ENCODE measurements at places on chromosomes 6 and 20.

GRCh38 chr6:21022343-21023107 is 488.3 kb downstream of the CDKAL1 start:
- DNase-seq, result no peak

- DNase-seq, result no peak
Observed at GRCh38 chr6:46276576-46277142, 105.9 kb upstream of the ENPP5 start.

DNA sequence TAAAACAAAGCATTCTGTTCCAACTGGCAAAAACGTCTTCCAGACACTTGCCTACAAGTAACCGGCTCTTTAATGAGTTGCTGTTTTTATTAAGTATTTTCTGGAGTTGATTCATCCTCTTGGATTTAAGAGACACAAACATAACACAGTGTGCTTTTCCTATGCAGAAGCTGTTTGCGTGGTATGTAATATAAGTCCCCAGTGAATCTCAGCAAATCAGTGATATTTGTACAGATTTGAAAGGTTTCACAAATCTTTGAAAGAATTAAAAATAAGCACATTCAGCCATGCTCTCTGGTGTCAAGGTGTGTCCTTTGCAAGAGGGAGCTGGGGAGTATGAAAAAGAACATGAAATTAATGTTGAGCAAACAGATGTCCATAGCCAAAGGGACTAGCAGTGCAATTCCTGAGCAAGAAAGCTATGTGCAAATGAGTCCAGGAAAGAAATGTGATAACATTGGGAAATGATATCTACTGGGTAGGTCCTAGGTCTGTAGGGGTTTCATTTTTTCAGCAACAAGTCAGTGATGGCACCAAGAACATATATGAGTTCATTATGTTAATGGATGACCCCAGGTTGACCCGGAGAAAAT is 170.1 kb upstream of the PHACTR1 start:
- no peak for DNase-seq

- no peak for DNase-seq
Observed at GRCh38 chr6:134750669-134751068, 199.2 kb downstream of the ALDH8A1 start.

DNA sequence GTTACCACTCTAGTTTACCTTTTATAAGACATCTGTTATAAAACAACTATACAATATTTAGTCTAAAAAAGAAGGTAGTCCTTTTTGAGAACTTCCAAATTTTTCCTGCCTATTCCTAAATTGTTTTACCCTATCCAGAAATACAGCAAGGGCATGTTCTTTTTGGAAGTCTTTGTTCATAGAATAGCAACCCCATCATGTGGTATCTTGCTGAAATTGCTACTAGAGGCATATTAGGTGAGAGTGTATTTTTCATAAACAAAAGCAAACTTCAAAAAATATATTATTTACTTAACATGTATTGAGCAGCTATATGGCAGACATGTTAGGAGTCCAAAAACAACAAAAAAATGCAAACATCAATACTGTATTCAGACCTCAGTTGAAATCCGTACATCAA is 371.8 kb upstream of the NRSN1 start:
- DNase-seq, result no peak

- DNase-seq, result no peak
Observed at GRCh38 chr6:33426590-33427511, 7.0 kb downstream of the SYNGAP1 start.

GRCh38 chr6:106764353-106764980 is 135.1 kb downstream of the QRSL1 start:
- DNase-seq, result no peak

- no peak for DNase-seq
Observed at GRCh38 chr6:135182071-135183001, 1.2 kb downstream of the MYB start.

DNA sequence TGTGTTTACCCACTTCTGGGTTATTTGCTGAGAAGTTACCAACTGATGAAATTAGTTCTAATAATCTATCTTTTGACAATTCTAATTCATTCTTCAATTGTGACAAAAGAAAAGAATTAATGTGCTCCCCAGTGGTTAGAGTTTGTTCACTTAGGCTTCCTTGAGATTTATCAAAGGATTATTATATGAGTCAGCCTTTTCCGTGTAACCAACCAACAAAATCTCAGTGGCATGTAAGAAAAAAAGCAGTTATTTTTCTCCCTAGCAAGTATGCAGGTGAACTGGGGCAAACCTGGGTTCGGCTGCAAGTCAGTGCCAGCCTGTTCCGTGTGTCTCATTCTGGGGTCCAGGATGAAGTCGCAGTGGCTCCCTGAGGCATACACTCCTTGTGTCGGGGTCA is 28.8 kb upstream of the HIVEP1 start:
- no peak for DNase-seq

- DNase-seq, result no peak
Observed at GRCh38 chr6:97067045-97067444, 142.5 kb downstream of the KLHL32 start.

DNA sequence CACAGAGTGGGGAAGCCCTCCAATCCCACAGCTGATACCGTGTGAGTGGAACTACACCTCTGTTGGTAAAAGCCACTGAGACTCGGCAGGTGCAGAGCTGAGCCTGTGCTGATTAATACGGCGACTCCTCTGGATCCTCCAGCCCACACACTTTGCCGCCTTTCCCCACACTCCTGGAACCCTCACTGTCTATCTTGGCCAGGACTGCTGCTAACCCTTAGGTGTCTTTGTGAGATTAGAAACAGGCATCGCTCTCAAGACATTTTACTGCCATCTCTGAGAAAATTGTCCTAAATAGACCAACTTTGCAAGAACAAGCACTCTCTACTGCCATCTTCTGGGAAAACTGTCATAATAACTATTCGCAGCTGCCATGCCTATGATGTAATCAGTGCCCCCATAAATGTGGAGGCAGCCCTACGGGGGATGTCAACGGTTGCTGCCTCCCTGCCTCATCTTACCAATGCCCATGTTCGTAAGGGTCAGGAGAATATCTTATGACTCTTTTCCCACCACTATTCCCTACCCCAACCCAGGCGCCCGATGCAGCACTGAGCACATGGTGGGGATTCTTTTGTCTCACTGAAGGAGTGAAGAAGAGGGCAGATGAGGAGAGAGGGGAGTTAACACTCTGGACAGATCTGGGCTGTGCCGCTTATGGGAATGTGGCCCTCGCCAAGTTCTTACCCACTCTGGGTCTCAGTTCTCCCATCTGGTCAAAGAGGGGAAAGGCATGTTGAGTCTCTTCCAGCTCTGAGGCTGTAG is 26.1 kb upstream of the KCNB1 start:
- DNase-seq, result no peak

GRCh38 chr6:35491558-35492257 is 5.2 kb downstream of the TEAD3 start:
- no peak for DNase-seq

- no peak for DNase-seq
Observed at GRCh38 chr6:85751374-85752055, 108.8 kb upstream of the SYNCRIP start.

DNA sequence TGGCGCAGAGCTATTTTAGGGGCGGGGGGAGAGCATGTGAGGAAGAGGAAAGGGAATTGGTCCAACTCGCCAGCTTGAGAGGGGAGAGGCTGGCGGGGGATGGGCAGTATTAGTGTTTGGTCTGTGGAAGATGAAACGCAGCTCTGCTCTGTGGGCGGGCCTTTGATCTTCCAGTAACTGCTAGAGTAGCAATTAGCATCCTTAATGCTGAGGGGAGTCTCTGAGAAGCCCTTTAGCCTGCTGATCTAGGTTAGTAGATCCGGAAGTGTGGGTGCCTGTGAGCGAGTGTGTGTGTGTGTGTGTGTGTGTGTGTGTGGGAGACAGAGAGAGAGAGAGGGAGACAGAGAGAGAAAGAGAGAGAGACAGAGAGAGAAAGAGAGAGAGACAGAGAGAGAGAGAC is 117.2 kb upstream of the BACH2 start:
- peak; percentile 43 for DNase-seq

DNA sequence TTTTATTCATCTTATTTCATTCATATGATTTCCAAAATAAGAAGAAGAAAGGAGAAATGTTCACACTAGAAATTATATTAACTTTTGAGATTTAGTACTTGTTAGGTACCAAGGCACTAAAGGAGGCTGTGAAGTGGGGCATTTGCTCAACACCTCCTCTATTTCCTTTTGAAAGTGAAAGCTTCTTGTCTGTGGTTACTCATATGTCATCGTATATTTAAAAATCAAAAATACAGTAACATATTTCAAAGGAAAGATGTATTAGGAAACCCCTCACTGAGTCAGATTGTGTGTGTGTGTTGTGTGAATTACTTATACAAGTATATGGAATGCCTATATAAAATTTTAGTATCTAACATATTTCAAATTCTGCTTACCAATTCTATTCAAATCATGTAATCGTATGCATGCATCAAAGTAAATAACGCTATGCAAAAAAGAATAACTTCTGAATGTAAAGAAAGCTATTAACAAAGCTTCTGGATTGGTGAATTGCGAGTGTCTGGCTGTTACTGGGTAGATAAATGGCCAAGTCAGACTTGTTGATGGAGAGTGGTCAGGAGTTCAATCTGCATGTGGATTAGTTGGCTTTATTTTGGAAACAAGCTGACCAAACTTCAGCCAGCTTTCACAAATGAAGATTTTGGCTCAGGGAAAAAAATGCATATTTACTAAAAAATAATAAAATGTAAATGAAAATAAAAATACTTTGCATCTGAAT is 70.9 kb downstream of the PACRG start:
- no peak for DNase-seq

- DNase-seq, result no peak
Observed at GRCh38 chr20:51525241-51526105, 17.0 kb downstream of the NFATC2 start.

DNA sequence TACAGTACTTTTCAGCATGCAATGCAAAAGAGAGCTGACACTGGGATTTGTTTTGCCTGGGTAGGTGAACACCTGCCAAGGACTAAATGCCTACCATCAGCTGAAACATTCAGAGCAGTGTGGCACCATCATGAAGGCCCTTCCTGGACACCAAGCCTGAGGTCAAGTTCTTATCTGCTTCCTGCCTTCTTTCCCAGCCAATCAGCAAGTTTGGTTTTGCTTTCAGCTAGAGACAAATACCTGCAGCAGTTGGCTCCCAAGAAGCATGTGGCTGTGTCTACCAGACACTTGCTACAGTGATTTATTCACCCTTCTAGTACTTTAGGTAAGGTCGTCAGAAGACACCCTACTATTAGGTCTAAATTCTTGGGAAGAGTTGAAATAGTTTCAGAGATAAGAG is 112.8 kb downstream of the TBX18 start:
- DNase-seq, result no peak

- no peak for DNase-seq
Observed at GRCh38 chr6:107061125-107062020, 33.4 kb downstream of the MTRES1 start.

GRCh38 chr6:149218471-149218870 is 99.0 kb upstream of the TAB2 start:
- DNase-seq, result no peak

DNA sequence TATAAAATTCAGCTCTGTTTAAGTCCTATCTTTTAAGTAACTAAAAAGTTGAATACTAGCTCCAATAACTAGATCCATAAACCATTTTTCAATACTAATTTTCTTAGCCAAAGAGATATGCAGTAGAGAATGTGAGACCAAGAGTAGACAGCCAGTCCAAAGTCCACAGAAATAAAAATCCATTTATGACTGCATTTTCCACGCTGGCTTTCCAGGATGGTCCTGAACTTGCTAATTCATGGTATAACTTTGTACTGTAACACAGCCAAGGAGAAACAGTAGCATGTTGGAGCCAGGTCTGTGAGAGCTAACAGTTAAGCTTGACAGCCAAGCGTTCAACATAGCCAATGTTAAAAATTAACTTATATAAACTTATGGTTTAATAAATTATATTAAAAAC is 156.2 kb downstream of the GMPR start:
- no peak for DNase-seq

DNA sequence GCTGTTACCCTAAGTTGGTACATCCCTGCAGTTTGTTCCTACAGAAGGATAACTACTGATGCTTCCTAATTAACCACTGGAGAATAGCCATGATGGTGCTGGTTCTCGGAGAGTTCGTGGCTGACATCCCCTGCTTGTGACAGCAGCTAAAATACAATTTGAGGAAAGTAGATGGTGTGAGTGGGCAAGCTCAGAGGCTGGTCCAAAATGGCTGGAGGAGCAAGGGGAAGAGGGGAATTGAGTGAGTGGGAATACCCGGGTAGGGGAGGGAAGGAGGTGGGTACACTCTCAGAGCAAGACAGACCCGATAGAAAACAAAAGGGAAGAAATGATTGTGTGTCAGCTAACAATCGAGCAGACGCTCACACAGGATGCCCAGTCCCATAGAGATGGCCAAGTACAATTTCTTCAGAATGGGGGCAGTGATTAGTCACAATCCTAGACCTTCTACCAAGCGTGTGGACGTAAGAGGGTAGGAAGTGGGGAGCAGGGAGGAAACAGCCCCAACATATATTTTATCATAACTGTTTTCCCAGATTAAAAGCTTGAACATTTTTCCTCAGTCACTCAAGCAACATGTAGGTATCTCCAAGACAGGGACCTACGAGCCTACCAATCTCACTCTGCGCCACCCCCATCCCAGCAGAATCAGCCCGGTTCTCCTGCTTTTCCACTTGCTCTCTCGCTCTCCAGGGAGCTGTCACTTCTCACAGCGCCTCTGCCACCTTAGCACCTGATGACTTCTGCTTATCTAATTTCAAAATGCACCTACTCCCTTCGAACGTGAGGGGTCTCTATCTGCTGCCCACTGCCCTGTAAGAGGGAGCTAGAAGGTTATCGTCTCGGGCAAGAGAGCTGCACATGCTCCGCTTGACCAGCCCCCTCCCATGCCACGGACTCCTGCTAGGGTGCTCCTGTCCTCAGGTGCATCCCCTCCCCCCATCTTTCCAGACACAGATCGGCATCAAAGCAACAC is 26.2 kb downstream of the RIPOR2 start:
- DNase-seq, result no peak

DNA sequence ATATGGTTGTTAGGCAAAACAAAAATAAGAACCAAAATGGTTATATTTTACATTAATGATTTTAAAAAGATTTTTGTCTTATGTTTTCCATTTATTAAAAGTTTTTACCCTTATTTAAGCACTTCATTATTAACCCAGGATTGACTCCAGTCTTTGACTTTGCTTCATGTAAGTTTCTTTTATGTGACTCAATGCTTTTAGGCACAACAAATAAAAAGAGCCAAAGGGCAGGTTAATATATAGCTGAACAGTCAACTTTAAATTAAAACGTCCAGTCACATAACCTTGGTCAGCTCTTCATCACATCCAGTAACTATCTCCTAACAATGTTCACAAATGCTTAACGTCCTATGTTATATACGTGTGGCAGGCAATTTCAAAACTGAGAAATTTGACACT is 32.7 kb downstream of the COL21A1 start:
- DNase-seq, result no peak

DNA sequence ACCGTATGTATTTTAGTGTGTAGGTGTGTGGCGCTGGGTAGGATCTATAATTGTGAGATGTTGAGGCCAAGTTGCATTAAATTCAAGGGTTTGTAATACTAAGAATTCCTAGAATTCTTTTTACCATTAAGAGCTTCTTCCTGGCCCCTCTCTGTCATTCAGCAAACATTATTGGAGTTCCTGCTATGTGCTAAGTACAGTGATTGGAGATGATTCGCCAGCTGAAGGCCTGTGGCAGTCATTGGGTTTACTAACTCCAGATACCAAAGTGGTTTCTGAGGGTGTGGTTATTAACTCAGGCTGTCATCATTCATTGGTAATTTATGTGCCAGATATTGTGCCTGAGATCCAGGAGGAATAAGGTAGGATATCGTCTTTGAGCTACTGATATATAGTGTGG is 167.1 kb downstream of the LAMA2 start:
- no peak for DNase-seq

- no peak for DNase-seq
Observed at GRCh38 chr6:71886184-71887005, at the start of gene RIMS1. Gene RIMS1, plus strand, starts transcription at chr6:71886550. Its CDS starts 474 bp downstream, at chr6:71887024.
